ENCODE measurements at places on chromosomes 6 and 20. TPM values are rescaled to one million over a fixed set of nuclear protein-coding genes. Genes with fewer than 3 reads are reported as not detected.

ZNF831 gene
- not detected for polyA plus RNA-seq

PDE7B gene
- 6.3 TPM for polyA plus RNA-seq

GPR6 gene
- polyA plus RNA-seq, result not detected

SAMD5 gene
- 0.79 TPM for polyA plus RNA-seq

SAYSD1 gene
- polyA plus RNA-seq, result 8.1 TPM

WFDC2 gene
- polyA plus RNA-seq, result not detected

POM121L2 gene
- not detected for polyA plus RNA-seq

GRCh38 chr6:68874747-68875146 is 239.7 kb downstream of the ADGRB3 start:
- no peak for DNase-seq

DNA sequence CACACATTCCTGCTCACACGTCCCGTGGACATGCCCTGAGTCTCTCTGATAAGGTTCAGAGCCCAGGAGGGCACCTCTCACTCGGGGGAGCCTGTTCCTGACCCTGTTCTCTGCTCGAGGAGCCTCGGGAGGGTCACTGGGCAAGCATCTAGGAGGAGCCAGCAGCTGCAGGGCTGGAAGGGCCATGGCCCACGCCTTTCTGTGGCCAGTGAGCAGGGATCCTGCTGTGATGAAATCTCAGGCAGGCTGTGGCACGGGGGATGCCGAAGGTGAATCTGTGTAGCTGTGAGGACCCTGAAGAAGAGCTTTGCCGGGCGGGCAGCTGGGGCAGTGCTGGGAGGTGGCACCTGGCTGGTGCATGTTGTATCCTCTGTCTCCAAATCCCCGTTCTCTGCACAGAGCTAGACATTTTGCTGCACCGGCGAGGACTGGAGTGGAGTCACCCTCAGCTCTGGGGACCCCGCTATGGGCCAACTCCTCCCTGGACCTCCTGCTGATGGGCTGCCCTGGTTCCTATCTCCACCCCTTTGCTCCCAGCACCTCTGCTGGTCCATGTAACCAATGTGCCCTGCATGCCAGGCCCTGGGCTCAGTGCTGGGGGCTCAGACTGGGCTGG is 7.1 kb upstream of the NPBWR2 start:
- DNase-seq, result no peak

DNA sequence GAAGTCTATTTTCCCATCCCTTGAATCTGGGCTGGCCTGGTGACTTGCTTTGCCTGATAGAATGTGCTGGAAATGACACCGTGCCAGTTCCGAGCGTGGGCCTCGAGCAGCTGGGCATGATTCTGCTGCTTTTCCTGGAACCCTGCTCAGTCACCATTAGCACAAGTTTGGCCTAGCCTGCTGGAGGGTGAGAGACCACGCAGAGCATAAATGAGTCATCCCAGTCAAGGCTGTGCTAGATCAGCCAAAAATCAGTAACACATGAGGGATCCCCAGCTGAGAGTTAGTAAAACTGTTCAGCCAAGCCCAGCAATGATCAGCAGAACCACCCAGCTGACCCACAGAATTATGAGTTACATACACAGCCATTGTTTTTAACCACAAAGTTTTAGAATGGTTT is 74.8 kb upstream of the TOP1 start:
- no peak for DNase-seq

DNA sequence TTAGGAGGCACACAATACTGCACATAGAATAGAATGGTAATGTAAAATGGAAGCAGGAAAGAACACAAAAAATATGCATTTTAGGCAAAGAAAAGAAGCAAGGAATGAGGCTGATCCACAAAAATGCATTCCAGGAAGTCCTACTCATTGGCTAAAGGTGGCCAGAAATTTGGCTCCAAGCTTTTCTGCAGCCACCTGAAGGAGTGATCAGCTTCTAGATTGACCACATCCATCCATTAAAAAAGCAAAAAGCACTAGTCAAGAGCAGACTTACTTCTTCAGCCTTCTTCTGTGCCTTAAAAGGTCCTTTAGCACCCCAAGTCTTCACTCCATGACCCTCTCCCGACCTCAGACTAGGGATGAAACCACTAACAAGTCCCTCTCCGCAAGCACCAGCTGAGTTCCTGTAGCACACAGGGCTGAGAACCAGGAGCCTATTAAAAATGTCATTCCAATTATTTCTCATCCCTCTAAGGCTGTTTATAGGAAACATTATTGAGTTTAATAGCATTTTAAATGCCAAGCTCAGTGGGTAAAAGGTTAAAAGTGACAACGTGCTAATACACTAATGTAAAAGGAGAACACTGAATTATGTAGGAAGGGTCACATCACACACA is 36.5 kb downstream of the TRAM2 start:
- no peak for DNase-seq

DNA sequence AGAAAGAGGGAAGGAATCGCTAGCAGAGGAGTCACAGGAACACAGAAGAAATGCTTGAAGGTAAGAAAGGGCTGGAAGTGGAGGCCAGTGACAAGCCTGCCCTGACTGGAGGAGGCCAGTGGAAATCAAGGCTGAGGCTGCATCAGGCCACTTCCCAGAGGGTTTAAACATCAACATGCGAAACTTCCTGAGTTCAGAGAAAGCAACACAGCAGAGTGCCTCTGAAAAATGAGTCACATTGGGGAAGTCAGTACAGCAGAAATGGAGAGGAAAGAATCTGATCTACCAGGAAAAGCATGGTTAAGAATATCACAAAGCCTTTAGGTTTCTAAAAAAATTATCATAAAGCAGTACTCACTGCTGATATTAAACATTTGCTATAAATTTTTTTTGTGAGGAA is 23.3 kb downstream of the NAPB start:
- no peak for DNase-seq

DNA sequence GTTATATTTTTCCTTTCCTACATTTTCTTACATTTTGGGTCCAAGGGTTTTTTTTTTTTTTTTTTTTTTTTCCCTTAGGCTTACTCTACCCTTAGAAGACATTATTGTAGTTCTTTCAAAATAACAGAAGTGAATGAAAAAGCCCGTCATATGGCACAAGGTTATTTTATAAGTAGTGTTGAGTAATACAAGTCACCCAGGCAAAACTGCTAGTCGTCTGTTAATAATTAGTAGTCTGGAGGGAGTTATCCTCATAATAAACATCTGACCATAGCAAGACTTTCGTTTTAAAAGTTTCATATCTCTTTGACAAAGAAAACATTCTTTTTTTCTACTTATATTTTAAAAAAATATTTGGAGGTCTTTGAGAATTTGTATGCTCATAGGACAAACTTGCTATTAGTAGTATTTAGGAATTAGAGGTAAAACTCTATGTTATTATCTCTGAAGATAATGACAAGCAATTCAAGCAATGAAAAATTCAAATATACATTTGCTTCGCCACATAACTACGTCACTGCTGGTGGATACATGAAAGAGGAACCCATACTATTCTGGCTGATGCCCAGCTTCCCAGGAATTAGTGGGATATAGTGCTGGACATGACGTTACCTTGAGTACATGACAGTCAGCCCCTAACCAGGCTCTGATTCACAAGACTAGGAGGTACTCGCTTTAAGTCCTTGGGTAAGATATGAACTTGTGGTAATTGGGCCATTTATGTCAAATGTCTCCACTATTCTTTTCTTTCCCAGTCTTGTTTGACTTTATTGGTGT is 532.8 kb downstream of the GRIK2 start:
- DNase-seq, result no peak

GRCh38 chr6:107118976-107119375 is 3.7 kb upstream of the BEND3 start:
- no peak for DNase-seq

DNA sequence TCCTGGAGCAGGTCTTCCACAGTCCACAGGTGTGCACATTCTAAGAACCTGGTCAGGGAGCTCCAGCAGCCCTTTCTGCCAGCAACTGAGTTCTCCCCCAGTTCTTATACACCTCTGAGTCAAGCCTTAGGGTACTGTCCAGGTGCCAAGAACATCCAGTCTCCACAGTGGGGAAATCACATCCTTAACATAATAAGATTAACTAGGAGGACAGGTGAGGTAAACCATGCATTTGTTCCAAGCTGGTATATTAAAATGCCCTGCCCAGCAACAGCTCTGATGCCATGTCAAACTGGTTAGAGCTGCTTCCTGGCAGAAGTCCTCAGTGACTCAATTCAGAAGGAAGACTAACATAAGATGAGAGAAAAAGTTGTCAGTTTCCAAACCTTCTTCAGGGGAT is 303.9 kb upstream of the SGK1 start:
- DNase-seq, result no peak

DNA sequence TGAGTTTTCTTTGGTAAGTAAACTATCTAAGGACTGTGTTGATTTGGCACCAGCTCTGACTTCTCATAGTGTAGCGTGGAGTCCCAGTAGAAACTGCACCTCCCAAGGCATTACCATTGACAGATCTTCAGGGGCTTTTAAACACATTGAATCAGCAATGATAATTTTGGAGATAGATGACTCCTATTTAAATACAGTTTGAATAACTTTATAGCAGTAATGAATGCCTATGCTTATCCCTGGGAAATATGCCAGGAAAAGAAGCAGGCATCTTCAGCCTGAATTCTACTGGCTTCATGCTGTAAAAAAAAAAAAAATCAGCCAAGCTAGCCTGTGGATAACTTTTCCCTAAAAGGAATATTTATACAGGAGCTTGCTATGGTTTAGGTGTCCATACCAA is 895.9 kb downstream of the EYS start:
- no peak for DNase-seq

- DNase-seq, result no peak
Observed at GRCh38 chr6:52976591-52977035, 18.5 kb downstream of the GSTA4 start.

- peak; percentile 69 for DNase-seq
Observed at GRCh38 chr20:21702553-21703470, 2.7 kb upstream of the PAX1 start.

- no peak for DNase-seq
Observed at GRCh38 chr6:151075930-151076555, 163.7 kb upstream of the AKAP12 start.

GRCh38 chr20:40865095-40865494 is 163.5 kb upstream of the TOP1 start:
- no peak for DNase-seq

GRCh38 chr20:57458400-57459160 is 66.4 kb downstream of the CTCFL start:
- DNase-seq, result no peak

GRCh38 chr6:127517693-127518092 is 1.4 kb downstream of the MTCL3 start:
- DNase-seq, result no peak

- DNase-seq, result no peak
Observed at GRCh38 chr6:10412461-10413261, 2.2 kb downstream of the TFAP2A start.

DNA sequence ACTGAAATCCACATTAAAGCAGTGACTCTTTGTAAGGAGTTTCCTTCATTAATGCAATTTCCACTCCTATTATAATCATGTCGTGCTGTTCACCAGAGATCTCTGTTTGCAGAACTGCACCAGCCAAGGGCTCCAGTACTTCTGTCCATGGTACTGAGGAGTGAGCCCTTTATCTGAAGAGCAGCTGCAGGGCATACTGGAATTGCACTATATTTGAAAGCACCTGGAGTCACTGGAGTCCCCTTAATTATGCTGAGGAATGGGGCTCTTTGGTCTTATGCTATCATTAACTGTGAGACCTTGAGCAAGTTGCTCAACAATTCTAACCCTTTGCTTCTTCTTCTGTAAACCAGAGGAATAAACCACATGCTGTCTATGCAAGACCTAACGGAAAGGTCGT is 61.7 kb upstream of the NUP153 start:
- DNase-seq, result no peak

DNA sequence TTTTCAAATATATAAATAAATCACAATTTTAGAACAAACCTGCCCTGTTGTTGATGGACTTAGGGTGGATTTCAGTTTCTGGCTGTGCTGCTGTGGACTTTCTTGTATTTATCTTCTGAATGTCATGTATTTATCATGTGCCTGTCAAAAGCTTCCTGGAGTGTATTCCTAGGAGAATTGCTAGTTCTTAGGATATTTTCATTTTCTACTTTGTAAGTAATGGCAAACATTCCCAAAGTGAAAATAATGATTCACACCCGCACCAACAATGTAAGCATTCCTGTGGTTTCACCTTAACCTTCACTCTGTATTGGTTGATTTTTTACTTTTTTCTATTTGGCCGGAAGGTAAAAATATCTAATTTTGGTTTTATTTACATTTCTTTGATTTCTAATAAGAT is 387.8 kb downstream of the SMOC2 start:
- DNase-seq, result no peak

- no peak for DNase-seq
Observed at GRCh38 chr6:37759221-37760144, 60.0 kb upstream of the ZFAND3 start.

DNA sequence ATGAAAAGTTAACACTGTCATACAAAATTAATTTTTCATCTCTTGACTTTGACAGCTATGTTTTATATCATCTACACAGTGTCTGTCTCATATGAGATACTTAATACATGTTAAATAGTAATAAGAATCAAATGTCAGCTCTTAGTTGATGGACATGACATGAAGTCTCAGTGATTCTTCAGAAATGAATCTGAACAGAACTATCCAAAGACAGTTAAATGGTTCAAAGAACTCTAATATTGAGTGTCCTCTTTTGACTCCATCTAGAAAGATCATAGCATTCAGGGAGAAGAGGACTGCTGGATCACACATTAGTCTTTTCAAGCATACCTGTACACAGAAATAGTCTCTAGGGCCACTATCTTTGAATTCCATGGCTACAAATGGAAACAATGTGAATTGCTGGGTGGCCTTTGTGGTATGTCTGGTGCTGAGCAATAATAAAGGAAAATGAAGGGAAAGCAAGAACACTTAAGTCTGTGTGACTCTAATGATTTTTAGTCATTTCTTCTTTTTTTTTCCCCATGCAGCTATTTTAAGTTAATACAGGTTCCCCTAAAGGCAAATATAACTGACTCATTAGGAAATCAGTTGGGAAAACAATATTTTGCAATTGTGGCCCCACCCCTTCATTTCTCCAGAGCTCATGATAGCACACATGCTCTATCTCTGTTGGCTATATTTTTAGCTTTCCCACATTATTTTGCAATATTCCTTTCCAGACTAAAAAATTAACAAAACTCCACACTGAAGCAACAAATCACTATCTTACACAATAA is 367.5 kb downstream of the GRIK2 start:
- peak; percentile 1 for DNase-seq

- no peak for DNase-seq
Observed at GRCh38 chr20:1952737-1953530, 40.9 kb downstream of the PDYN start.

DNA sequence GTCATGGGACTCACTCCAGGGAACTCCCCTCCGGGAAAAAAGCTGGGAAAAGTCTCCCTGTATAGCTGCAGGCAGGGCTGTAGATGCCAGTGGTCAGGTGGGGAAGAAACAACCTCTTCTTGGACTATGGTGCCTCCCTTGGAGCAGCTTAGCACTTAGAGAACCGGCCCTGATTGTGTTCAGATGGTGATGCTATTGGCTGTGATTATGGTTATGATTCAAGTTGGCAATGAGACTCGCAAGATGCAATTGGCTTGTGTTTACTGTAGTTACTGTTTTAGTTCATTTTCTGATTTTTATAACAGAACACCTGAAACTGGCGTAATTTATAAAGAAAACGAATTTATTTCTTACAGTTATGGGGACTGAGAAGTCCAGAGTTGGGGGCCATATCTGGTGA is 314.7 kb upstream of the RNF24 start:
- no peak for DNase-seq
